ENCODE measurements at places on chromosomes 1 and 21. TPM values are rescaled to one million over a fixed set of nuclear protein-coding genes. Genes with fewer than 3 reads are reported as not detected.

- DNase-seq: no peak
Measured at GRCh38 chr1:234515821-234516241, 36.9 kb upstream of the TARBP1 start.

DNA sequence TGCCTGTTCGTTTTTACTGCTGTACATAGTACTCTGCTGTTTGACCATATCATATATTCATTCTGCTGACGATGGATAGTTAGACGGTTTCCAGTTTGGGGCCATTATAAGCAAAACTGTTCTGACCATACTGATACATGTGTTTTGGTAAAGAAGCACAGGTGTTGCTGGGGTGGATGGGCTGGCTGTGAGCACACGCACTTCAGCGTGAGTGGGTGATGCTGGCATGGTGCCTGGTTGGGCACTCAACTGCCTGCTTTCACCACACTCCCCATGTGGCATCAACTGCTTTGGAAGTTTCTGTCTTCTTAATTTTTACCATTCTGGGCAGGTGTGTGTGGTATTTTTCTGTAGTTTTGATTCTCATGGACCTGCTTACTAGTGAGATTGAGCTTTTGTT is 37.3 kb downstream of the ADARB1 start:
- DNase-seq: no peak

DNA sequence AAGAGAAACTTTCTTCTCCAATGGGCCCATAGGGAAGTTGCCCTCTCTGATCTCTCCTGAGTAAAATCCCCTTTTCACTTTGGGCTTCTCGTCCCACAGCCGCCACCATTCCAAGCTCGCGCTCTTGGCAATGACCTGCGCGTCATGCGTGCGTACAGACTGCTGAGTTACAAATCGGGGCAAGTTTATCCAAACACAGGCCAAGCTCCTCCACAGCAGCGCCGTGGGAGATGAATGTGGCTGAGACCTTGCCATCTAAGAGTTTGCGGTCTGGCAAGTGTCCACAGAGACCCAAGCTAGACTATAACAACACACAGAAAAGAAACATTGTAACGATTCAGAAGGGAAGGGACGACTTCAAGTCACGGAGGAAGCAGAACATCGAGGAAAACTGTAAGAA is 116.3 kb upstream of the SOD1 start:
- DNase-seq: no peak

DNA sequence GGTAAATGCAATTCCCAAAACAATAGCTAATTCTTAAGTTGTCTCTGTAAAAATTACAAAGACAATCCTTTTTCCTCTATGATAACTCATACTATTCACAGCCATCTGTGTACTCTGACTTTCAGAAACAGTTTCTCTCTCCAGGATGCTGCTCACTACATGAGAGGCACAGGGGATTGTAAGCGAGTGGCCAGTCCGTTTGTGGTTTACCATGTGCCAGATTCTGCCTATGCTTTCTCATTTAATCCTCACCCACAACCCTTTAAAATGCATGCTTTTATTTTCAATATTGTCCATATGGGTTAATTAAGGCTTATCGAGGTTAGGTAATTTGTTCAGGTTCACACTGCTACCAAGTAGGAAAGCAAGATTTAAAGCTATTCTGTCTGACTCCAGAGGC is 23.0 kb downstream of the RGS1 start:
- DNase-seq: no peak

The CHI3L2 gene
- total RNA-seq: 12.4 TPM

DNA sequence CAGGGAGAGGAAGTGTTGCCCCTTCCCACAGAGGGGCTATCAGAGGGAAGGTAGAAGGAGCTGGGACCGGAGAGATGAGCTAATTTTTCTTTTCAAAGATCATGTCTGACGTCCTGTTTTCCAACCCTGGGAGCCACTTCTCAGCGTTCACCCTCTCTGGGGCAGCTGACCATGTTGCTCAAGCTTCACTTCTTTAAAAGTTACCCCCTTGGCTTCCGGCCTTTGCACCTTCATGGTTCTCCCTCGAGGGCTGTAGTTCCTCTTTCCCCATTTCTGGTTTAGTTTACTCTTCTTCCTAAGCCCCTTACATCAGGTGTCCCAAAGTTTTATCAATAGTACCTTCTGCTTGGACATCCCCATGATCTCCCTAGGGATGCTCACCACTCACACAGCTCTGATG is 23.8 kb upstream of the CSF1 start:
- peak; percentile 60 for DNase-seq

GRCh38 chr1:44707959-44708831 is 22.8 kb downstream of the RNU5D-1 start:
- DNase-seq: no peak

The PROX1 gene
- 4.1 TPM for total RNA-seq

GRCh38 chr1:200753650-200754198 is 15.0 kb downstream of the CAMSAP2 start:
- DNase-seq: no peak

The HRNR gene
- total RNA-seq: not detected

DNA sequence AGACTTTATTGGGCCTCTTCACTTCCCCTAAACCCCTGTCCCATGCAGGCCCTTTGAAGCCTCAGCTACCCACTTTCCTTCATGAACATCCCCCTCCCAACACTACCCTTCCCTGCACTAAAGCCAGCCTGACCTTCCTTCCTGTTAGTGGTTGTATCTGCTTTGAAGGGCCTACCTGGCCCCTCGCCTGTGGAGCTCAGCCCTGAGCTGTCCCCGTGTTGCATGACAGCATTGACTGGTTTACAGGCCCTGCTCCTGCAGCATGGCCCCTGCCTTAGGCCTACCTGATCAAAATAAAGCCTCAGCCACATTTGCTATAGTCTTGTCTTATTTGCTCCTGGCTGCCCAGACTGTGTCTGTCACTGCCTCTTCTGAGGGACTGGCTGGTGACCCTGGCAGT is 5.5 kb downstream of the GSTM4 start:
- no peak for DNase-seq

The SPRR2F gene
- not detected for total RNA-seq

The OR2T29 gene
- not detected for total RNA-seq

DNA sequence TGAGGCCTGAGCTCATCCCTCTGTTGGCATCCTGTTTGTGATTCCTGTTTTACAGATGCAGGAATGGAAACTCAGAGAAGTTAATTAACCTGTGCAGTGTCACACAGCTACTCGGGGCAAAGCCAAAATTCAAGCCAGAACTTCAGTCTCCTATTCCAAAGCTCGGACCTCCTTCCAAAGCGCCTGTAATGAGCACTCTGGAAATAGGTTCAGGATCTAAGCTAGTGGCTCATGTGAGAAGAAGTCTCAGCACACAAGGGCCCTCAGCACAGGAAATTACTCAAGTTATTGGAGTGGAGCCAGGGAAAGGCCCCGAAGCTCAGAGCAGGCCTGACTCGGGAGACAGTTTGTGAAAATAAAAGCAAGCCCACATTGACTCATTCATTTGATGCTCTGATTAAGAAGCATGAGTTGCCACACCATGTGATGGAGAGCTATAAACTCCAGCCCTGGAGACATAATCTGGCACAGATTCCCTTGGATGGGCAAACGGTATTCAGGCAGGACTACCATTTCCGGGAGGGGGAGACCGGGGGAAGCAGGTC is 50.6 kb upstream of the LYST start:
- no peak for DNase-seq

DNA sequence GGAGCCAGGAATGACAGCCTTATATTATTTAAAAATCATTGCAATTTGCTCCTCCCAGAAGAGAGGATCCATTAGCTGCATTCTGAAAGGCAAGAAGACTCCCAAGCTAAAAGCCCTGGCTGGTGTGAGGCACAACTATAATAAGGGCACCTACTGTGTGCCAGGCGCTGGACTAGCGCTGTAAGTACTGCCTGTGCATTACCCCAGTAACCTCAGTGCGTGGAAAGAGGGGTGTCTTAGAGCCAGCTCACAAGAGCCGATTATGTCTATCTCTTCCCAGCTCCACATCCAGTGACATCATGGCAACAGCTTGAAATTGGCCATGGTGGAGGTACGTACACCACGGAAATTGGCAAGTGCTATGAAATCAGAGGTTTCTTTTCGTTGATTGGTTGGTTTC is 141.7 kb upstream of the IRF2BP2 start:
- no peak for DNase-seq

- no peak for DNase-seq
Measured at GRCh38 chr1:192609110-192610079, 26.6 kb upstream of the RGS13 start.

DNA sequence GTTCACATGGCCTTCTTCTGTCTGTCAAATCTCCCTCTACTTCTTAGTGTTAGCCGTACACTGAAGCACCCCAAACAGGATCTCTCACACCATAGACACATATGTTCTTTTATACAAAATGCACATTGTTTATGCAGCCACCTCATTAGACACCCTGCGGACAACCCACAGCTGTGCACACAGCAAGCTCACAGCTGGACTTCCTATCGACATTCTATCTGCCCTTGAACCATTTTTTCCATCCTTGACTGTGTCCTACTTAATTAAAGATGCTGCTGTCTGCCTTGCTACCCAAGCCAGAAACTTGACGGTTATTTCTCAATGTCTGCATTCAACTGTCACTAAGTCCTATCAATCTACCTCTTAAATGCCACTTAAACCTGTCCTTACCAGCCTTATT is 3.2 kb upstream of the ZBTB21 start:
- DNase-seq: no peak

DNA sequence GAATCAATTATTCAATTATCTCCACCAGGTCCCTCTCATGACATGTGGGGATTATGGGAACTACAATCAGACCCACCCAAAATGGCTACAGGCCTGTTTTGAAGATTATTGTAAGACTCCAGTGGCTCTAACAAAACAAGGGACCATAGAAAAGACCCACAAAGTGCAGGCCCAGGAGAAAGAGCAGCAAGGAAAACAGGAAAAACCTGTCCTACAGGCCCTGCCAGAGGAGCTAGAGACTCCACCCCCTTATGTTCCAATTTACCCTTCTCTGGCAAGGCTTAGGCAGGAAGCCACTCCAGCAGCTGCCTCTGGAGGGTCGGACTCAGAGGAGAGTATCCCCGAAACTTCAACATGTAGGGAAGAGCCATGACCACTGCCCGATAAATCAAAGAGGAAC is 96.5 kb downstream of the LIPI start:
- no peak for DNase-seq

GRCh38 chr1:246794828-246795671 is 70.8 kb downstream of the SCCPDH start:
- peak; percentile 84 for DNase-seq

DNA sequence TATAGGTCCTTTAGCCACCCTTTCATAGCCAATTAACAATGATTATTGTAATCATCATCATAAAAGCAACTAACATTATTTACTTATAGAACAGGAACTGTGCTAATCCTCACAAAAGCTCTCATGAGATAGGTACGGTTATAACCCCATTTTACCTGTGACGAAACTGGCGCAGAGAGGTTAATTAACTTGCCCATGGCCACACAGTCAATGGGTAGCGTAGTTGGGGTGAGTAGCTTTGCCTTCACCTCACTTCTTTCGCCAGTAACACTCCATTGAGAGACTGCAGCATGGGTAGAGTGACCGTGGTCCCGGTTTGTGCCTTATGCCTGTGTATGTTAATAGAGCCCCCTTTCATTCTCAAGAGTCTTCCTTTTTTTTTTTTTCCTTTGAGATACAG is 10.3 kb downstream of the NIPAL3 start:
- DNase-seq: no peak

DNA sequence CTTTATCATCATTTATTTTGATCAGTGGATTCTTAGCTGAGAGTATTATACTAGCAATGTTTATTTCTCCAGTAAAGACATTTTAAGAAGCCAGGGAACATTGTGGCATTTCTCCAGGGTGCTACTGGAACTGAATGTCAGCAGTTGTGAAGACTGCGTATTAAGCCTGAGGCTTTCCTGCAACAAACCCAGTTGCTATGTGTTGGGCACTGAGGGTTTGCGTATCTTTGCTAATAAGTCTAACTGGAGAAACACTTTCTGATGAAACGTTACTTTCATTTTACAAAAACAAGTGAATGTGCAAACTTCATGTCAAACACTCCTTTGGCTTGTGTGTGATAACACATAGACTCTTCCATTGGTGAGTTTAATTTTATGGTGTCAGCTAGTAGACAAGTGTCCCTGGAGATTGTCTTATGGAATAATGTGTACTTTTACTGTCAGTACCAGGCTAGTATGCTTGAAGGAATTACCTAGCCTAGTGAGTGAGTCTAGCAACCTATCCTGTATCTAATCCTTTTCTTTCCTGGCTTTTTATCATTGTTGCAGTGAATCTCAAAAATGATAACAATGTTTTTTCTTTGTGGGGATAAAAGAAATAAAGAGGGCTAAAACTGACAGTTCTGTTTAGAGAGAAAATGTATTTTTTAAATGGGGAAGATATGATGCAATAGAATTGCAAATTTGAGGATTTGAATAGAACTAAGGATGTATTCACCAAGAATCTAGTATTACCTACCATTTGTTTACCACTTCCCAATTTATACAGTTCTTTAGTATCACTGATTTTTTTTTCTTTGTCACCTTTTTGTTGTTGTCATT is 70.1 kb downstream of the MTR start:
- no peak for DNase-seq

- DNase-seq: no peak
Measured at GRCh38 chr1:81808760-81809159, 8.0 kb downstream of the ADGRL2 start.

DNA sequence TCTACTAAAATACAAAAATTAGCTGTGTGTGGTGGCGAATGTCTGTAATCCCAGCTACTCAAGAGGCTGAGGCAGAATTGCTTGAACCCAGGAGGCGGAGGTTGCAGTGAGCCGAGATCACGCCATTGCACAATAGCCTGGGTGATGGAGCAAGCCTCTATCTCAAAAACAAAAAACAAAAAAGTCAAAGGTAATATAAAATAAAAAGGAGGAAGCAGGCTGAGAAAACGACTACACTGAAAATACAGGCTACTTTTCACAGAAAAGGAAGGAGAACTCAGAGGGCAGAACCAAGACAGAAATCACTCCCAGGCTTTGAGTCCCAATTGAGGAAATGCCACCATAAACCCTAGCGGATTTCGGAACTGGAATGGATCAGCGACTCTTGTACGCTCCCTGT is 5.9 kb upstream of the A3GALT2 start:
- no peak for DNase-seq

- DNase-seq: no peak
Measured at GRCh38 chr1:43711049-43711448, 3.7 kb downstream of the ST3GAL3 start.

The PRKAB2 gene
- 6.4 TPM for total RNA-seq

DNA sequence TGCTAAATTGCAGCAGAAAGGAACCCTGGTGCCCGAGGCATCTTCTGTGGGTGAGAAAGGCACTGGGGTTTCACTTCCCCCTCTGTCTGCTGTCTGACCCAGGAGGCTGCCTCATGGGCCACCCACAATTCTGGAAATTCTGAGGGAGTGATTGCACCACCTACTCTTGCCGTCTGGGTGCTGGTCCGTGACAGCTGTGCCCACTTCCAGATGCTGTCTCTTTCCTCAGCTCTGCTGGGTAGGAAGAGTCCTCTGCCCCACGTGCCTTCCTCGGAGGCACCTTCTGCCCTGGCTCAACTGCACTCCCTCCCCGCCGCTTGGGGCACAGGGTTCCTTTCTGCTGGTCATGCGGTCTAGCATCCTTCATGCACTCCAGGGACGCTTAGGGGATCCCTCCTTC is 96.3 kb downstream of the ARHGEF10L start:
- DNase-seq: no peak
